Activated T-helper 1 cell treated with anti-CD3 and anti-CD28 coated beads, Interleukin-2, amount 50 U/mL, for 16 hours (primary cell): ENCODE measurements at places on chromosomes 13 and 19.

GRCh38 chr19:41994521-41994971 lies 516 bp upstream of the ATP1A3 start:
- no peak for DNase-seq

DNA sequence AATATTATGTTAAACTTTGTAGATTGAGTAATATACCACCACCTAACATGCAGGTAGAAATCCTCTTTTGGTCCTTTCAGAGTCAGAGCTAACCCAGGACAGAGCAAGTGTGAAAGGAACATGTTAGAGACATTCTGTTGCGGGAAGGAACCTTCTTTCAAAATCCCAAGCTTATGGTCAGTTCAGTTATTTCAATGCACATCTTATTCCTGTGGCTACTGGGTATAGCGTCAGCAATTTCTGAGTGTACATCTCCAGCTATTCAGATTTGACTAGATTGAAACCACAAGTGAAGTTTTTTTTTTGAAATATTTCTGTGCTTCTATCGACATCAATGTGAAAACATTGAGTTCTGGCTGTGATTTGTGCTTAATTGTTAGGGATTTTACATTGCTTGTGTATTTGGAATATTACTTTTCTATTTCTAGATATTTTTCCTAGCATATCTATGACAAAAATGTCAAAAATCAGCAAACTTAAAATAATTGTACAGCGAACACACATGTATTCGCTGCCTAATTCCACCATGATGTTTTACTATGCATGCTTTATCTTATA lies 165.3 kb downstream of the LMO7 start:
- no peak for DNase-seq

- DNase-seq, result no peak
Observed at GRCh38 chr13:33994198-33994597, 176.2 kb downstream of the RFC3 start.

DNA sequence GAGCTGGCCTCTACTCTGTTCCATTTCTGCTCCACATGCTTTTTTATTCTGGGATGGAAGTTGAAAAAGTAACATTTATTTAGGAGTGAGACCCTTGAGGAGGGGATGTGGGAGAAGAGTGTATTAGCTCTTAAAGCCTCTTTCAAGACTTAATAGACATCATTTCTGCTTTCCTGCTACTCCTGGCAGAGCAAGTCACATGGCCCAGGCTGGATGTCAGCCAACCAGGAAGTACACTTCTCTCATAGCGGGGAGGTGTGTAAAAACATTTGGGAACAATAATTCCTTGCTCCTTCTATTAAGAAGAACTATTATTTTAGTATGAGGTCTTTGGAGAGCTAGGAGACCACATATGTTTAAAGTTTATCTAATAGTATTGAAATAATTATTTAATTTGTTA lies 40.6 kb upstream of the FAM216B start:
- no peak for DNase-seq

DNA sequence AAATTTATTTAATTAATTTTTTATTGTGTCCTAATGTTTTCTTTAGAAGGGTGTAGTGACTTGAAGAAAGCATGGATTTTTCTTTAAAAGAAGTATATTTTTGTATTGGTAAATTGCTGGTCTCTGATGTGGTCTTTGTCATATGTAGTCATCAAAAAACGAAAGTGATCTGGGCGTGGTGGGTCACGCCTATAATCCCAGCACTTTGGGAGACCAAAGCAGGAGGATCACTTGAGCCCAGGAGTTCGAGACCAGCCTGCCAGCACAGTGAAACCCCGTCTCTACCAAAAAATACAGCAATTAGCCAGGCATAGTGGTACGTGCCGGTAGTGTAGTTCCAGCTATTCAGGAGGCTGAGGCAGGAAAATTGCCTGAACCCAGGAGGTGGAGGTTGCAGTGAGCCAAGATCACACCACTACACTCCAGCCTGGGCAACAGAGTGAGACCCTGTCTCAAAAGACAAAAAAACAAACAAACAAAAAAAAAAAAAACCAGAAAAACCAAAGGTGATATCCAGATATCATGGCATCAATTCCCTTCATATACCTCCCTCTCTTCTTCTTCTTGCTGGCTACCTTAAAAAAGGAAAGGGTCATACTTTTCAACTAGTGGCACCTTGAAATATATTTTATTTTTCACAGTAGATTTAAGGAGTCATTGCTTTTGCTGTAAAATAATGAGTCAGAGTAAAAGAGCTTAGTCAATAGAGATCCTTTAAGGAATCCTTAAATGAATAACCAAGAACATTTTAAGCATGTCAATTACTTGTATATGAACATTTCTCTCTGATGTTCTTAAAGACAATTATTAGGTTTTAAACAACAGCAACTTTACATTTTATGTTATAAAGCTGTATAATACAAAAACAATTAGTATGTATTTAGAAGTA lies 19.9 kb downstream of the KCTD4 start:
- no peak for DNase-seq

DNA sequence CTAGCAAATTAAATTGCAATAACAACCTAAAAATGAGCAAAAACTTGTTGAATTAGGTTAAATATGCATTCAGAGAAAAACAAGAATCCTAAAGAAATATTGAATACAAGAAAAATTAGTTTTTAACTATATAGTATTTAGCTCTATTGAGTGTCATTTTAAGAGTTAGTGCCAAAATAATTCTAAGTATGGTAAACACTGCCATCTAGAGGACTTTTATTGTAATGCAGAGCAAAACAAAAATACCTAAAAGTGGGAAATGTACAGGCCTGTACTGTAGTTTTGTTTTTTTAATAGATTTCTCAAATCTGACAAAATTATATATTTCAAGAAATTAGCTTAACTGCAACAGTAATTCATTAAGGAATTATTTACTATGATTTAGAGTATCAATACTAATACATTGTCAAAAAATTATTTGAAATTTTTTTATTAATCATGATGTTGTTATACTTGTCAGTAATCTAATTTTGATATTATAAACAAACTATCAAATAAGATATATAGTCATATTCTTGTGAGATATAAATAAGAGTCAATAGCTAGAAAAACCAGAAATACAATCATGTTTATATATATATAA lies 8.2 kb upstream of the PCDH9 start:
- DNase-seq, result no peak

- no peak for DNase-seq
Observed at GRCh38 chr13:21176982-21177284, 475 bp downstream of the MRPL57 start.

GRCh38 chr19:28603453-28603852 lies 609.5 kb downstream of the UQCRFS1 start:
- no peak for DNase-seq

- no peak for DNase-seq
Observed at GRCh38 chr19:55247621-55248099, 11.2 kb downstream of the PPP6R1 start.
